Osteocyte (in vitro differentiated cells): ENCODE measurements at places on chromosomes 2 and 18. TPM values are rescaled to one million over a fixed set of nuclear protein-coding genes. Genes with fewer than 3 reads are reported as not detected.

GRCh38 chr18:63949068-63949737 lies at the start of gene HMSD:
HMSD (plus strand) TSS chr18:63949301; CDS start chr18:63953456, 4,155 bp downstream.
- peak within 1 kb of the TSS; percentile 42 for H3K4me3 ChIP-seq
- peaks cover 39% of the 10 kb centered on the region for H3K27me3 ChIP-seq
- H3K36me3 ChIP-seq = no peaks in the 10 kb centered on the region
- H3K4me1 ChIP-seq = peaks cover 11% of the 10 kb centered on the region
- DNase-seq = no peak

DNA sequence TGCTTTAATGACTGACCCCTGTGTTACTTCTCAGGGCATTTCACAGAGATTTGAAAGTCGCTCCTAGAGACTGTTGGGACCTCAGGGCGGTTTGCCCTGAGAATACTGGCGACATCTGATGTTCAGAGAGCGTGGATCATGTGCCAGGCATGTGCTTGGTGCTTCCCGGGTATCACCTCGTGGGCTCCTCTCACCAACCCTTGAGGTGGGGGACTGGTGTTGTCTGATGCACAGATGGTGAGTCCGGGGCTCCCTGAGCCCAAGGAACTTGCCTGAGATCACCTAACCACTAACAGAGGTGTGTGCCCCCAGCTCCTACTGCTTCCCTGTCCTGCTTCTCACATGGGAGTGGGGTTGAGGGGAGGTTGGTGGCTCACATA lies 16.2 kb downstream of the ATOH8 start:
- peaks cover 86% of the 10 kb centered on the region for H3K4me1 ChIP-seq
- H3K27ac ChIP-seq = no peak overlapping the region
- no peak overlapping the region for H3K4me3 ChIP-seq

DNA sequence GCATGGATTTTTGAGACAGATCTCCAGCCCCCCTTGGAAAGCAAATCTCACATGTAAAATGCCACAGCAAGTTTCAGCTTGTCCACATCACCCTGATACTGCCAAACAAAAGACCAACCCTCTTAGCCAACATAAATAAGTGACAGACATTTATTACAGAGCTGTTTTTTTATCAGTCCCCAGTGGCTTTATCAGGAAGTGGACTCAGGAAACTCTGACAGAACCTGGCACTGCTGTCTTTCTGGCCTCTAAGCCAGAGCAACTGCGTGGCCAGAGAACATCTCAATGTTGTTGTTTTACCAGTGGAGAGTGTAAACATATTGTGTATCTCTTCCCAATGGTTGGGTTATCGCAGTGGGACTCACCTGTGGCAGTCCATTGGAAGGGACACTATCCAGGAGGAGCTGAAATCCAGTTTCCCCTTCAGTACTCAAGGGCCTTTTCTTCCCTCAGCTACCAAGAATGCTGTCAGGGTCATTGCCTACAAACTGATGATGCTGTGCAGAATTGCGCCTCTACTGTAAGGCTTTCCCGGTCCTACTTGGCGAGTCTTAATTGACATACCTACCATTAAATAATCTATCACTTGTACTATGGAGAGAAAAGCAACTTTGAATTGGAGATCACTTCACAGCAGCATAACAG lies 22.0 kb downstream of the SLC14A1 start:
- H3K36me3 ChIP-seq = no peaks in the 10 kb centered on the region
- peaks cover 5% of the 10 kb centered on the region for H3K27me3 ChIP-seq
- peaks cover 12% of the 10 kb centered on the region for H3K4me1 ChIP-seq
- no peak overlapping the region for H3K27ac ChIP-seq

Gene MPP4
- 0.52 and 0.83 TPM in 2 replicates for total RNA-seq

DNA sequence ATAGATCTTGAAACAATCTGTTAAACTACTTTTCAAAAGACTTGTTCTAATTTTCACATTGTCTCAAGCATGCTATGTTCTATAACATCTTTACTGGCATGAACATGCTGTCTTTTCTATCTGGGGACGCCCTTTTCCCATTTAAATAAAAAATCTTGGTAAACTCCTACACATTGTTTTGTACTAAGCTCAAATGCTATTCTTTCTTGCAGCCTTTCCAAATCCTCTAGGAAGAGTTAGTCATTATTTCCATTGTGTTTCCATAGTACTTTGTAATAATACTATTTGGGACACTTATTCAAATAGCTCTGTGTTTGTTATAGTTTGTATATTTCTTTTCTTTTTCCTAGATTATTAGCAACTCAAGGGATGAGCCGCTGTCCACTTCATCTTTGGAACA lies 828.6 kb upstream of the FSHR start:
- no peak overlapping the region for H3K4me3 ChIP-seq
- H3K4me1 ChIP-seq = no peaks in the 10 kb centered on the region
- DNase-seq = no peak
- no peaks in the 10 kb centered on the region for H3K36me3 ChIP-seq
- H3K27me3 ChIP-seq = no peaks in the 10 kb centered on the region

DNA sequence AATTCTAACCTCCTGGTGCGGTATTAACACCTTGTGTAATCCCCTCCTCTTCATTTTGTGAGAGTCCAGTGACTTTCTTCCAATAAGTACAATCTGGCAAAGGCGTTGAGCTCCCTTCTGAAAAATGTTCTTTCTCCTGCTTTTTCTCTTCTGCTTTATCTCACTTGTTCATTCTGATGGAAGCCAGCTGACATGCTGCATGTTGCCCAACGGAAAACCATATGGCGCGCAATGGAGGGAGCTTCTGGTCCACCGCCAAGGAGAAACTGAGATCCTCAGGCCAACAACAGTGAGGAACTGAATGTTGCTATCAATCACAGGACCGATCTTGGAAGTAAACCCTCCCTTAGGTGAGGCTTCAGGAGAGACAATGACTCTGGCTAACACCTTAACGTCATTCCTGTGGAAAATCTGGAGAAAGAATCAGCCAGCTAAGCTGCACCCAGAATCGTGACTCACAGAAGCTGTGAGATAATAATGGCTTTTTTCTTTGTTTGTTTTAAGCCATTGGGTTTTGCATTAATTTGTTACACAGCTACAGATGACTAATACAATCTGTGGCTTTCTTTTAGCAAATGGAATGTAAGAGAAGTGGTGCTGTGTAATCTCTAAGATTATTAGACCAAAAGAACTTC lies 1323.9 kb upstream of the DDX18 start:
- no peak overlapping the region for H3K27ac ChIP-seq
- no peaks in the 10 kb centered on the region for H3K27me3 ChIP-seq
- DNase-seq = no peak
- no peaks in the 10 kb centered on the region for H3K36me3 ChIP-seq

- no peak for DNase-seq
- no peaks in the 10 kb centered on the region for H3K4me1 ChIP-seq
- H3K36me3 ChIP-seq = no peaks in the 10 kb centered on the region
- no peak overlapping the region for H3K27ac ChIP-seq
- H3K4me3 ChIP-seq = no peak overlapping the region
Measured at GRCh38 chr2:215105607-215106354, 32.6 kb downstream of the ABCA12 start.

DNA sequence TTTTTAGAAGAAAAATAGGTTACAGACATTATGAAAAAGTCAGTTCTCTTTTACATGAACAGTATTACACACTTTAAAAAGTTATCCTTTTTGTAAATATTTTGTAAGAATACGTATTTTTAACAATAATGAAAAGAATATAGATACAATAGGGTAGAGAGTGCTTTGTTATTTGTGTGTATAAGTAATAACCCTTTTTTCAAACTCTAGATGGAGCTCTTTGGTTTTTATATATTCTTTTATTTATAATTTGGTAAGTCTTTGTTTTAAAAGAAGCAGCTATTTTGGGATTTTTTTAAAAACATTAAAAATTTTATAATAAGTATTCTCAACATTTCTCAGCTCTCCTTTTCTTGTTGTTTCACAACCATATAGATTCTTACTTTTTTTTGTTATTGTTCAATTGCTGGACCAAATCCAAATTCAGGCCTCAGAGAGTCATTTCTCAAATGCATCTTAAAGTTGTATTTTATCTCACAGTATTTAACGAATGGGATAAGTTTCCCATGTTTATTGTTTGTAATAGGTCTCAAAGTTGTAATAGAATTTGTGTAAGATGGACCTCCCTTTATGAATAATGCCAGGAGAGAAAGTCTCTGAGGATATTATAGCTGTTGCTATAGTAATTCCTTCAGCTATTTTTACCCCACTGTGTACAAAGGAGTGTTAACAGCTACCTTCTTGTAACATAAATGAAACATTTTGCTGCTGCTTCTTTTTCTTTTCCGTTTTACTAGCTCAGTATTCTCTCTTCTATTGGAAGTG lies 46.4 kb downstream of the ACYP2 start:
- no peak overlapping the region for H3K4me3 ChIP-seq
- no peak overlapping the region for H3K27ac ChIP-seq
- no peaks in the 10 kb centered on the region for H3K36me3 ChIP-seq
- peaks cover 2% of the 10 kb centered on the region for H3K4me1 ChIP-seq
- no peaks in the 10 kb centered on the region for H3K27me3 ChIP-seq
- DNase-seq = no peak

- DNase-seq = no peak
- no peaks in the 10 kb centered on the region for H3K27me3 ChIP-seq
- H3K4me3 ChIP-seq = no peak overlapping the region
- peaks cover 12% of the 10 kb centered on the region for H3K36me3 ChIP-seq
- peaks cover 3% of the 10 kb centered on the region for H3K4me1 ChIP-seq
- H3K27ac ChIP-seq = no peak overlapping the region
Measured at GRCh38 chr18:10820681-10821080, 294.9 kb downstream of the NAPG start.

DNA sequence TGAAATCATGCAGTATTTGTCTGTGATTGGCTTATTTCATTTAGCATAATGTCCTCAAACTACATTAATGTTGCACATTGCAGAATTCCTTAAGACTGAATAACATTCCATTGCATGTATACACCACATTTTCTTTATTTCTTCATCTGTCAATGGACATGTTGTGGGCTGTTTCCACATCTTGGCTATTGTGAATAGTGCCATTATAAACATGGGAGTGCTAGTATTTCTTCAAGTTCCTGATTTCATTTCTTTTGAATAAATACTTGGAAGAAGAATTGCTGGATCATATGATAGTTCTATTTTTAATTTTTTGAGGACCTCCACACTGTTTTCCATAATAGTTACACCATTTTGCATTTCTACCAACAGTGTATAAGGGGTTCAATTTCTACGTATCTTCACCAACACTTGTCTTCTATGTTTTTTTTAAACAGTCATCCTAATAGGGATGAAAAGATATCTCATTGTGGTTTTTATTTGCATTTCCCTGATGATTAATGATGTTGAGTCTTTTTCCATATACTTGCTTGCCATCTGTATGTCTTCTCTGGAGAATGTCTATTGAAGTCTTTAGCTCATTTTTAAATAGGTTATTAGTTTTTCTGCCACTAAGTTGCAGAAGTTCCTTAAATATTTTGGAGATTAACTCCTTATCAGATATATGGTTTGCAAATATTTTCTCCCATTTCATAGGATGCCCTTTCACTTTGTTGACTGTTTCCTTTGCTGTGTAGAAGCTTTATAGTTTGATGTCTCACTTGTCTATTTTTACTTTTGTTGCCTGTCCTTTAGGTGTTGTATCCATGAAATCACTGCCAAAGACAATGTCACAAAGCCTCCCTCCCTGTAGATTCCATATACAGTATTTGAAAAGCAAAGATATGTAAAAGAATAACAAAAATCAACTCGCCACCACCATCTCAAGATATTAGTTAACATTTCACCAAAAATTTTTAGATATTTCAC lies 14.6 kb downstream of the FBXO11 start:
- H3K27ac ChIP-seq = no peak overlapping the region
- H3K4me3 ChIP-seq = no peak overlapping the region
- H3K36me3 ChIP-seq = no peaks in the 10 kb centered on the region
- H3K4me1 ChIP-seq = peaks cover 51% of the 10 kb centered on the region
- no peak for DNase-seq
- H3K27me3 ChIP-seq = no peaks in the 10 kb centered on the region

- no peak overlapping the region for H3K4me3 ChIP-seq
- no peak for DNase-seq
- peaks cover 40% of the 10 kb centered on the region for H3K27me3 ChIP-seq
- H3K27ac ChIP-seq = no peak overlapping the region
- no peaks in the 10 kb centered on the region for H3K36me3 ChIP-seq
Measured at GRCh38 chr2:120319123-120319522, 26.8 kb upstream of the INHBB start.

- H3K36me3 ChIP-seq = peaks cover 12% of the 10 kb centered on the region
- H3K27ac ChIP-seq = peak overlapping the region; percentile 70
- no peak for DNase-seq
- H3K27me3 ChIP-seq = no peaks in the 10 kb centered on the region
- peak overlapping the region; percentile 26 for H3K4me3 ChIP-seq
Measured at GRCh38 chr2:85605406-85606115, 3.1 kb upstream of the TMEM150A start.

Gene HAAO
- 0.73 and 1.1 TPM in 2 replicates for total RNA-seq

Gene CLEC4F
- not detected in 2 replicates for total RNA-seq

- no peaks in the 10 kb centered on the region for H3K27me3 ChIP-seq
- H3K4me1 ChIP-seq = no peaks in the 10 kb centered on the region
- no peak overlapping the region for H3K4me3 ChIP-seq
- DNase-seq = no peak
Measured at GRCh38 chr2:63364866-63365265, 223.4 kb downstream of the WDPCP start.

DNA sequence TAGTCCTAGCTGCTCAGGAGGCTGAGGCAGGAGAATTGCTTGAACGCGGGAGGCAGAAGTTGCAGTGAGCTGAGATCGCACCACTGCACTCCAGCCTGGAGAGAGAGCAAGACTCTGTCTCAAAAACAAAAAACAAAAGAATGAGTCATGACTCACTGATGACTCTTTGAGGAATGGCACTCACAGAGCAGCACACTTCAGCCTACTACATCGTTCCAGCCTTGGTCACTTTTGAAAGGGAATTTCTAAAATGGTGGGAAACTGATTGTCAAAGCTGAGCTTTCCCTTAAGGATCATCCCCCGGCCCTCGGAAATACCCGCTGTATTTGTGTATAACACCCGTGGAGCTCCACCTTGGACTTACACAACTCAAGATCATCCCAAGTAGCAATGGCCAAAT lies 217.3 kb upstream of the HS6ST1 start:
- peaks cover 27% of the 10 kb centered on the region for H3K4me1 ChIP-seq
- no peaks in the 10 kb centered on the region for H3K27me3 ChIP-seq
- H3K36me3 ChIP-seq = no peaks in the 10 kb centered on the region
- DNase-seq = no peak
- no peak overlapping the region for H3K4me3 ChIP-seq

Gene TNS1
- total RNA-seq = 80.8 and 82.5 TPM in 2 replicates
